T follicular helper cell (primary cell): ENCODE measurements at places on chromosomes 6 and 20.

- DNase-seq: no peak
Measured at GRCh38 chr6:98831959-98832283, 2.5 kb upstream of the POU3F2 start.

GRCh38 chr6:80789912-80790570, 683.6 kb downstream of the BCKDHB start:
- no peak for DNase-seq

DNA sequence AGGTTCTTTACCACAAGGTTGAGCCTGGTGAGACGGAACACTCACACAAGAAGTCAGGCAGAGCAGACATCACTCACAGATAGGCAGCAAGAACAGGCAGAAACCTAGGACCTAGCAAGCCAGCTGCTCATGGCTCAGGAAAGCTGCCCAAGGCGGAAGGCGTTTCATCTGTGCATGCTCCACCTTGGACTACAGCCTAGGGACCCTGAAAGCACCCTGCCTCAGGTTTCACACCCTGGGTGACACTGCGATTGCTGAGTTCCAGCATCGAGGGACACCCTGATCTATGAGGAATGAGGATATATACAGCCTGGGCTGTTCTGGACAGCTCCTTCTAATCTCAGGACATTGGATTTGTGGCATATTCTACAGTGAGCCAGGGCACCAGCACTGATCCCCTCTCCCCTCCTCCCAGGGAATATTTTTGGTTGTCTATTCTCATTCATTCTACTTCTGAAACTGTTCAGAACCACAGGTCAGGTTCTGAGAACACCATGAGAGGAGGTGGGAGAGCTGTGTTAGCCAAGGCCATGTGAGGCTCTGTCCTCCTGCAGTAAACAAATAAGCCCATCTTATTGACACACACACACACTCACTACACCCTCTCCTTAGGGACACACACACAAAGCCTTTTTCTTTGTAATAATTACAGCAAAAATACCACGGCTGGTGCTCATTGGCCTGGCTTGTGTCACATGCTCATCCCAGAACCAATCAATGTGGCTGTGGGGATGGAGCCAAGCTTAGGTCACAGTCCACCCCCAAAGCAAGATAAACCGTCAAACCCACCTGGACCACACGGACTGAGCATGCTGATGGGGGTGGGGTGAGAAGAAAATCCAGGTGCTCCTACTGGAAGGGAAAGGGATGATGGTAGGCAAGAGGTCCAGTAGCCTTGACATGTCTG, 26.3 kb upstream of the PMEPA1 start:
- DNase-seq: no peak

DNA sequence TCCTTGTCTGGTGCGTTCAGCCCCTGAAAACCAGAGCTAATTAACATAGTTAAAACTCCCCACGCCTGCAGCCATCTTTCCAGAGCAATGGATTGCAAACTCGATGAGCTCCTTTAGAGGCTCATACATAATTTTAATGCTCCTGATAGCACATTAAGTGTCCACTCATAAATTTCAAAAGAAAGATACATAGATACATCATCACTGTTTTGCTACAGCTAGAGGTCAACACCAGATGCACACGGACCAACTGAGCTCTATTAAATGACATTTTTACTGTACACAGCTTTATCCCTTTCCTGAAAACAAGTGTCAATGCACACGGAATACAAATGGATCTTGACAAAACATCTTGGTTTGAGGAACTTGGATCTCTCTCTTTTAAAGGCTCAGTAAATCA, 91.3 kb upstream of the HDAC2 start:
- DNase-seq: no peak

GRCh38 chr20:44914924-44915323, 5.1 kb downstream of the PABPC1L start:
- DNase-seq: no peak

DNA sequence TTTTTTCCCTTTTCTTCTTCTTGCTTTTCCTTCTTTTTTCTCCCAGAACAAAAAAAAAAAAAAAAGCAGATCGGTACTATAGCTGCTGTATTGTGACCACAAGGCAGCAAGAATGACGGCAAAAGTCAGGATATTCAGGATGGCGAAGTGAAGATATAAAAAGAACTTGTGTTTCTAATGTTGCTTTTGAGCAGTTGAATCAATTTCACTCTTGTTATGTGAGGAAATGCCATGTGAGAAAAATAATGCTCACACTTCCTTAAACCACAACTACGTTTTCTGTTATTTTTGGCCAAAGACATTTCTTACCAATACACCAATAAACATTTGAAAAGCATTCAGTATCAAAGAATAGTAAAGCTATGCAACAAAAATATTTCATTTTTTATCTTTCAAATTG, 510.5 kb downstream of the HACE1 start:
- DNase-seq: no peak

GRCh38 chr6:72943699-72944098, 281.6 kb downstream of the KHDC1L start:
- DNase-seq: no peak

DNA sequence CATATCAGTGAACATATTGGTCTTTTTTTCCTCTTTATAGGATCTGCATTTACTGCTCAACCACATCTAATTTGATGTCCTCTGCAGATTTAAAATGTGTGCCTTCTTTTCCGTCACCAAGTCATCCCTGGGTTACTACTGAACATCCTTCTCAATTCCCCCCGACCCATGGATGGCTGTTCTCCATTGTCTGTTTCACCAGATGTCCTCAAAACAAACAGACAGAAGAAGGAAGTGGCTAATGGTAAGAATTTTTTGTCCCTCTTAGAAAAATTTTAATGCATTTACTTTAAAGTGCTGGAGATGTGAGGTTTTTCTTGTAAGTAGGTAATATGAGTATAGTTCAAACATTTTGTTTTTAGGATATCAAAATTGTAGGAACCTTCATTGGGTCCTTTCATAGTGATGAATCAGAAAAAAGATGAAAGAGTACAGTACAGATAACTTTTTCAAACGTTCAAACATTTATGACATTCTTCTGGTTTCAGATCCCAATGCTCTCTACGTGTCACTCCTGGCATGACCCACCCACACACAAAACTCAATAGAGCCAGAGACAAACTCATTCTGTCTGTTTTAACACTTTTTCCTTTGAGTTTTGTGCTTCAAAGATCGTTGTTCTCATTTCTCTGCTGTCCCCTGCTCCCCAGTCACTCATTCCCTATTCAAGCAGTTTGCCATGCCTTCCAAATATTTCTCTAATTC, 276.4 kb downstream of the PRL start:
- DNase-seq: no peak
